ENCODE measurements at places on chromosomes 16 and 17.

GRCh38 chr17:74272731-74273201 is 1.3 kb upstream of the DNAI2 start:
- DNase-seq, result no peak

DNA sequence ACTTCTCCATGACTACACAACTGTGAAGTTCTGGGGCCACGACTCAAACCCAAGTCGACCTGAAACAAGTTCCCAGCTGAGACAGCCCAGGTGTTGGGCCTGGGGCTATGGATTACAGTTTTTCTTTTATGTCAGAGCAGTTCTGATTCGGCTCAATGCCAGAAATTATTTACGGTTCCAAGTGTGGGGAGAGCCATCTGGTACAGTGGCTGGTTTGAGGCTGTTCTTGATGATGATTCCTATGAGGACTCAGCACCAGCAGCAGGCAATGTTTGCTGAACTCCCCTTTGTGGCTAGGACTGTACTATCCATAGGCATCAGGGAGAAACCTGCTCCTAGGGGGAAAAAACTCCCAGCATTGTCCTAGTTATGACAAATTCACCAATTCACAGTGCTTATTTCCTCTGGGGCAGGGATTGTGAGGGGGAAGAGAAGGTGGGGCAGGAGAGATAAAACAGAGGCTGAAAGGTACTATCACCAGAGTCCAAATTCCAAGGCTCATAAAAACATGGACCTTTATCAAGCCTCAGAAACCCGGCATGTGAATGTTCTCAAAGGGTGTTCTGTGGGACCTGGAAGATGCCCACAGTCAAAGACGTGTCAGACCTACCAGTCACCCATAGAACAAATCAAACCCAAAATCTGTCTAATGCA is 18.2 kb upstream of the CMTM4 start:
- no peak for DNase-seq

GRCh38 chr16:88468275-88469129 is 15.4 kb downstream of the ZFPM1 start:
- DNase-seq, result no peak

GRCh38 chr17:2782055-2782454 is 14.2 kb upstream of the RAP1GAP2 start:
- DNase-seq, result no peak

- no peak for DNase-seq
Measured at GRCh38 chr17:72975509-72975908, 117.0 kb downstream of the SLC39A11 start.

- DNase-seq, result no peak
Measured at GRCh38 chr17:81408049-81408448, 12.8 kb downstream of the BAHCC1 start.

- no peak for DNase-seq
Measured at GRCh38 chr17:58244963-58245362, 6.6 kb downstream of the LPO start.

DNA sequence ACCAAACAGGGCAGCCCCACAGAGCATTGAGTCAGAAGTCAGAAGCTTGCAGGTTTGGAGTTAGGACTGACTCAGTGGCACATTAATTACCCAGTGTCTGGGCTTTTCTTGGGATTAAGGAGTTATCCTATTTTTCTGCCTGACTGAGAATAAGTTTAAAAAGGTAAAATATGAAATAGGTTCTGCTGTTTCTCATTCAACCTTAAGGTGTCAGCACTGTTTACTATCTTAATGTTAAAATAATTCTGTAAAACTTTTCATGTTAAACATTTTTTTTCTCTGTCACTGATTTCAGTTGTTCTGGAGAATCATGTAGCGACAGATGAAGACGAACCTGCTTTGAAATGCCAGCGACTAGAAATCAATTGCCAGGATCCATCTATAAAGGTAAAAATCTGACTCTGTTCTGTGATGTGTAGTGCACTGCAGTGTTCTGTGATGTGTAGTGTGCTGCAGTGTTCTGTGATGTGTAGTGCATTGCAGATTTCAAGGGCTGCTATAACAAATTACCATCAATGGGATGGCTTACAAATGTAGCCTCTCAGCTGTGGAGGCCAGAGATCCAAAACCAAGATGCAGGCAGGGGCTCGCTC is 128.0 kb downstream of the LAT start:
- DNase-seq, result no peak

DNA sequence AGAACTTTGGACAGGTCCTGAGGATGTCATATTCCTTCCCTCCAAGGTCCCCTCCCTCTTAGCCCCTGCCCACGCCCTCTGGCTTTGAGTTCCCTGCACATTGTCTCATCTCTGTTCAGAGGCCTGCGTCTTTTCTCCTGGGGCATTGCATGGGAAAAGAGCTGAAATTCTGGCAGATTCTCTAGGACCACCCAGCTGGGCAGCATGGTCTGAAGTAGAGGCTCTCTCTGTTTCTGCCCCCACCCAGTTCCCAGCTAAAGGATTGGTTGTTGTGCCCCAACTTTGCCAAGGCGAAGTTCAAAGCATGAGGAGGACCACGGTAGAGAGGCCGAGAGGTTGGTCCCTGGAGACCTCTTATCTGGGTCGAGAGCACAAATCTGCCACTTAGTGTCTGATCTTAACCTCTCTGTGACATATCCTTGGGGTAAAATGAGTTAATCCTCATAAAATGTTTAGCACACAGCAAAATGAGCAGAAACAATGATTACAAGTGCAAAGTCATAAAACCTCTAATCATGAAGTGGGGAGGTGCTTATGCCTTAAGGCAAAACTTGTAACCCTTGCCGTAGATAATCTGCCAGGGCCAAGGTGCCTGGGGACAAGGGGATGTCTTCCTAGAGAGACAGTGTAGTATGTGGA is 2.4 kb downstream of the ABAT start:
- DNase-seq, result no peak

GRCh38 chr16:27867122-27868110 is 196.1 kb downstream of the GSG1L start:
- no peak for DNase-seq

GRCh38 chr17:48513666-48514455 is 16.9 kb downstream of the HOXB1 start:
- no peak for DNase-seq

GRCh38 chr16:22162656-22163009 is 327 bp downstream of the SDR42E2 start:
- no peak for DNase-seq

- no peak for DNase-seq
Measured at GRCh38 chr17:20010099-20010863, 1.1 kb downstream of the SPECC1 start.

DNA sequence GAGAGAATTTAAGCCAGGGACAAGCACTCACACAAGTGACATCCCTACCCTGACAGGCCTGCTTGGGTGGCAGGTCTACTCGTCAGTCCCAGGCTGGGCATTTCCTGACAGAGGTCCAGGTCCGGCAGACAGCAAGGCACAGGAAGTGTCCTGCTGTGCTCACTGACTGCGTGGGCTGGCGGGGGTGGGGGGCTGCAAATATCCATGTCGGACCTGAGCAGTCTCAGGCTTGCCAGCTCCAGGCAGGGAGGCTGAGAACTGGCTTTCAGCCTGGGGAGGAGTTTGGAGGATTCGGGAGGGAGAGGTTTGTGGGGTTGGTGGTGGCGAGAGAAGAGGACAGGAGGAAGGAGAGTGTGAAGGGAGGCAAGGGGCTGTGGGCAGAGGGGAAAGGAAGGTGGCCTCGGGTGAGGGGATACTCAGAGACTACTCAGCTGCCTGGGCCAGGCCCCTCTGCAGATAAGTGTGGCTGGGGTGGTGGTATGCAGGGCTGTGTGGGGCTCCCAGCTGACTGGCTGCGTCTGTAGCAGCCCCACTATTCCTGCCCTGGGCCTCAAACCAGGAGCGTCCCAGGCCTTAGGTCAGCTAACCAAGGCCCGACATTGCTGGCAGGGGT is 7.8 kb downstream of the HIC1 start:
- DNase-seq, result no peak

All from cortex of kidney (tissue), 1 donor.